ENCODE measurements at places on chromosomes 12 and 14. TPM values are rescaled to one million over a fixed set of nuclear protein-coding genes. Genes with fewer than 3 reads are reported as not detected.
A peak's percentile ranks its signal among the peaks of the same experiment; 100 is the strongest.

GRCh38 chr14:44785096-44785495 is 176.7 kb downstream of the KLHL28 start:
- DNase-seq = no peak

The ZFHX2 gene
- total RNA-seq = 1.5 TPM

The INTS13 gene
- 44.8 TPM for total RNA-seq

- DNase-seq = no peak
These were observed 15.8 kb upstream of the STAB2 start for GRCh38 chr12:103571286-103571685.

DNA sequence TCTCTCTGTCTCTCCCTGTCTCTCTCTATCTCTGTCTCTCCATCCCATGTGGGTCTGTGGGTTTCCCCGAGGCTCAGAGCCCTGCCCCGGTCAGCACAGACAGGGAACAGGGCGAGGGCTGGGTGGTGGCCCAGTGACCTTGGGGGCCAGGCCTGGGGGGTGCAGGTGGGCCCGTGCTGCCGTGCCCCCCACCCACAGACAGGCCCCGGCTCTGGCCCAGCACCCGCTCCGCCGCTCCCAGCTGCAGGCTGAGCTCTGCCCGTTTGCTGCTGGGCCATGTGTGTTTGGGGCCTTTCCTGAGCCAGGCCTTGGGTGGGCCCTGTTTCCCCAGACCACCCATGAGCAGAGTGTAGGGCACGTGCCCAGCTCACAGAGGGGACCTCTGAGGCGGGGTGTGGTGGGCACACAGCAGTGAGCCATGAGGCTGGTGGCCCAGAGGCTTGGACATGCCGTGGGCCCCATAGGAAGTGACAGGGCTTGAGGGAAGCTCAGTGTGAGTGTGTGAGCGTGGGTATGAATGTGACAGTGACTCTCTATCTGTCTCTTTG is 51.0 kb downstream of the TMEM121 start:
- DNase-seq = no peak

The CIDEB gene
- total RNA-seq = 39.6 TPM

The GALNT8 gene
- 2.0 TPM for total RNA-seq

The PTGER2 gene
- total RNA-seq = 112 TPM

DNA sequence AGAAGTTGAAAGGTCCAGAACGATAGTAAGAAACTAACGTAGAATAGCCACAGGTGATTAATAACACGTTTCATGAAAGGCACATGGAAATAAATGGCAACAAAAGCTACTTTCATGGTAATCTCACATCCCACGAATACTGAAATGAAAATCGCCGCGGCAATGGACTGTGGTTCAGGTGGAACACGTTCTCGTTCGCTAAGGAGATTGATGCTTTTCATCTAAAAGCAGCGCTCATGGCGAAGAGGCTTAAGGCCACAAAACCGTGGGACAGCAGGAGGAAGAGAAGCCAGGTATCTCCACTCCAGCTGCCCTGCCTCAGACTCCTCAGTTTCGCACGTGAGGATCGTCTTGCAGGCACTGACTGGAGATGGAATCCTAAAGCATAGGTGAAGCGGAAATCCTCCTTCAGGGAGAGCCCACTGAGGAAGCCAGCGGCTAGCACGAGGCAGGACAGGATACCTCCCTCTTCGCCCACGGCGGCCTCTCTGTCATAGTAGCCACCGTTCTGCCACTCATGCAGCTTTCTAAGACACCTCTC is 696 bp upstream of the GPHN start:
- no peak for DNase-seq

DNA sequence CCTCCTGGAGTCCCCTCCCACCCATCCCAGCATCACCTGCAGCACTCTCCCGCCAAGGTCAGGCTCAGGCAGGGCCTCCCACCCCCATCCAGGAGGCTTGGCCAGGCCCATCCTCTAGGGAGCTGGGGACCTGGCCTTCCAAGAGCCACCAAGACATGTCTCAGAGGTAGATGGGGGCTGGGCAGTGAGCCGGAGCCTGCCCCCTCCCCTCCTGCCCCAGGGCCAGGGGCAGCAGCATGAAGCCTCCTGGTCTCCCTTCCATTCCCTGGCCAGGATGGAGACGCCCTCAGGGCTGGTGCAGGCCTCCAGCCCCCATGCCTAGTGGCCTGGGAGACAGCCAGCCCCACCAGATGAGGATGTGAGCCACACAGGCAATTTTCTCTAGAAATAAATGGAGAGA is 69.3 kb upstream of the C14orf180 start:
- DNase-seq = no peak

The GTF2H3 gene
- 36.6 TPM for total RNA-seq

- no peak for DNase-seq
These were observed 6.3 kb upstream of the HOXC4 start for GRCh38 chr12:54047160-54047963.

The TCL1B gene
- total RNA-seq = not detected

The RIN3 gene
- total RNA-seq = 29.3 TPM

- no peak for DNase-seq
These were observed 76.3 kb downstream of the CCDC88C start for GRCh38 chr14:91341334-91341733.

The RPL10L gene
- not detected for total RNA-seq

The DNAJC22 gene
- total RNA-seq = 0.05 TPM

The KERA gene
- total RNA-seq = not detected

DNA sequence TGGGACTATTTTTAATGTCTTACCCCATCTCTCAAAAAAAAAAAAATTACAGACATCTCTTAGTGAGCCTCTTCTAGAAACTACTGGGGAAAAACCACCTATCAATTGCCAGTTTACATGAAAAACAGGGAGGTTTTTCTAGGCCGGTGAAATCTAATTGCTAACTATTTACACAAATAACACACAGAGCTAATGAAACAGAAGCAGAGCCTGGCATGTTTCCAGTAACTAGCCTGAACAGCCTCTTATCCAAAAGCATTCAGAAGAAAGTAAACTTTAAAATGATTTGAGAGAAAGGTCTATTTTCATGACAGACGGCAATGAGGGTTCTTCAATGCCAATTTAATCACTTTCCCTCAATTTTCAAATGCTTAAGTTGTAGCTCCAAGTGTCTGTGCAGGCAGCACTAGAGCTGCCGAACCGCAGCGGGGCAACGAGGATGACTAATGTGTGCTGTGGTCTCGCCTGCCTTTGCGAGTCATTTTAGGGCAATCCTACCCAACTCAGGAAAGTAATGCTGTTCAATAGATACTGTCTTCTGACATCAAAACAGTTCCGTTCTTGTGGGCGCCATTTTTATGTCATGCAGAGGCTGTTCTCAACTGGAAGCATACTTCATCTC is 84.6 kb downstream of the SETD3 start:
- peak; percentile 62 for DNase-seq

GRCh38 chr14:50039734-50040400 is 76.5 kb downstream of the VCPKMT start:
- DNase-seq = no peak

The HOXC11 gene
- not detected for total RNA-seq

GRCh38 chr12:66698558-66698957 is 19.7 kb upstream of the GRIP1 start:
- no peak for DNase-seq

GRCh38 chr14:63650256-63650952 is 8.7 kb upstream of the WDR89 start:
- peak; percentile 62 for DNase-seq

DNA sequence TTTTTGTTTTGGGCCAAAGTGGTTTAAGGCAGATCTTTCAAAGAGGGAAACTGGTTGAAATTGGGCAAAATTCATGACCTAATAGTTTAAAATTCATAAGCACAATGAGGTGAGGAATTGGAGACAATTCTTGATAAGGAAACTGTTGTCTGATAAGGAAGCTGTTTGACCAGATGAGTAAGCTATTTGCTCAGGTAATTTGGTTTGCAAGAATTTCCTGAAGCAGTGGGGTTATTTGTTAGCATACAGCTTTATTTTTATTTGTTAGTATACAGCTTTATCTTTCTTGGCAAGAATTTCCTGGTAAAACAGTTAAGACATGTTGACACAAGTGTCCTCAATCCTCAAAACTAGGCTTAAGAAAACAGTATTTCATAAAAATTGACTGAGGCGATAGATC is 559.0 kb downstream of the GALC start:
- DNase-seq = no peak

DNA sequence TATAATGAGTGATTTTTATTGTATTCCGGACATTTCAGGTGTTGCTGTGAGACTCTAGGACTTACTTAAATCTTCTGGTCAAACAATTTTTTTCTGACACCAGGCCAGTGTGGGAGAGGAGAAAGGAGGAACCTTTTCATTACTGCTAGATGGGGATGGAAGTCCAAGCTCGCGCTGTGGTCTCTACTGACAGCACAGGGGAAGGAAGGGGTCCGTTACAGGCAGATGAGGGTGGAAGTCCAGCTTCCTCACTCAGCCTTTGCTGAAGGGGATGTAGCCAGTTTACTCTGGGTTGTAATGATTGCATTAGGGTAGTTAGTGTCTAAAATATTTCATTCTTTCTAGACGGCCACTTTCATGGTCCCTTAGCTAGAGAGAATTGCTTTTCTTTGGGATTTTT is 26.3 kb upstream of the ST8SIA1 start:
- DNase-seq = no peak

DNA sequence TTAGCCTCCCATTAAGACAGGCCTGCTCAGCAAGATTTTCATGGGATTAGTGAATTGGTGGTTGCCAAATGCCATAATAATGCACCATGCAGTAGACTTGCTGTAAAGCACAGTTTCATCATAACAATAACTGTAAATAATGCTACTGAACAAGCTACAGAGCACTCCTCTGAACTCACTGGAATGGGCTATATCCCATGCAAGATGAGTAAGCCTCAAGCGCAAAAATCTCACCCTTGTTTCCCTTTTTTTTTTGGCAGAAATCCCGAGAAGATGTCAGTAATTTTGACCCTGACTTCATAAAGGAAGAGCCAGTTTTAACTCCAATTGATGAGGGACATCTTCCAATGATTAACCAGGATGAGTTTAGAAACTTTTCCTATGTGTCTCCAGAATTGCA is 145.9 kb upstream of the HIF1A start:
- no peak for DNase-seq

GRCh38 chr14:95287176-95287754 is 32.4 kb downstream of the CLMN start:
- DNase-seq = no peak

DNA sequence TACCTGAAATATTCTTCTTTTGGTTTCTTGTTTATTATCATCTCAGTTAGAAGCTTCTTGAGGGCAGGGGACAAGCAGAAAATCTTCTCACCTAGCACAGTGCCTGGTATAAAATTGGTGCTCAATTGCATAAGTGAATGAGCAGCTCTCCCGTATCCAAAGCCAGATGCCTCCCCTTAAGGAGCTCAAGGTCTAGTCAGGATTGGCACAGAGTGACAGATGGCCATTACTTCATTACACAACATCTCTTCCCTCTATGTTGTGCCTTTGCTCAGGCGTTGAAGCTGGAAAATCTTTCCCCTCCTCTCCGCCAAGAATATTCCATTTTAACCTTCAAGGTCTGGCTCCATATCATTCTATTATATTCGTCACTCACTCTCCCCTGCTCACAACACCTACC is 3.6 kb downstream of the SLC4A8 start:
- DNase-seq = no peak

DNA sequence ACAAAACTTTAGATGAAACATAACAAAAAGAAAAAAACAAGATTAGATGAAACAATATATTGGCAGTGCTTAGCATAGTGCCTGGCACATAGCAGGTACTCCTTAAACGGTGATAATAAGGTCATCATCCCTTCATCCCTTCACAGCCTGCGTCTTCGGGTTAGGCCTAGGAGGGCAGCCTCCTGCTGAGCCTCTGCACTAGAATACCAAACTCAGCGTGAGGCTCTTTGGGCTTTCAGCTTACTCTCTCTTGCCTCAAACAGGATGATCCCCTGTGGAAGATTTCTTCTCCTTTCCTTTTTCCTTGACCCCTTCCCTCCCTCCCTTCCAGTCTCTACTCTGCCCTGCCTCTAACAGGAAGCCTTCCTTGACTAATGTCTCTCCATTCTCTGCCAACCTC is 14.4 kb upstream of the FIGNL2 start:
- no peak for DNase-seq

GRCh38 chr12:3564861-3565260 is 73.9 kb downstream of the PRMT8 start:
- no peak for DNase-seq

DNA sequence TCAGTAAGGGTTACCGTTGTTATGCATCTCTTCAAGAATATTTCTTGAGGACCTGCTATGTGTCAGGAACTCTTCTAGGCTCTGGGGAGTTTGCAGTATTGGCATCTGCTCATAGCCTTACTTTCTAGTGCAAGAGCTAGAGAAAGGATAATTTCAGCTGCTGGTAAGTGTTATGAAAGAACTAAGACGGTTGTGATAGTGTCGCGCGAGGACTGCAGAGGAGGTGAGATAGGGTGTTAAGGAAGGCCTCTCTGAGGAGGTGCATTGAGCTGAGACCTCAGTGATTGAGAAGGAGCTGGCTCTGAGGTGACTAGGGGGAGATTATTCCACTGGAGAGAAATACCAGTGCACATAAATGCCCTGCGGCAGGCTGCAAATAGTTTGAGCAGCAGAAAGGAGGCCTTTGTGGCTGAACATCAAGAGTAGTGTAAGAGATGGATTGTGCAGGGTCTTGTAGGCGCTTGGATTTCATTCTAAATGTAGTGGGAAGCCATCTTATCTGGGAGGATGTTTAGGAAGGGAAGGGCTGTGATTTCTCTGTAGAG is 824 bp downstream of the DDX55 start:
- DNase-seq = no peak

- DNase-seq = no peak
These were observed 9.8 kb upstream of the PCNX1 start for GRCh38 chr14:70897464-70897863.

DNA sequence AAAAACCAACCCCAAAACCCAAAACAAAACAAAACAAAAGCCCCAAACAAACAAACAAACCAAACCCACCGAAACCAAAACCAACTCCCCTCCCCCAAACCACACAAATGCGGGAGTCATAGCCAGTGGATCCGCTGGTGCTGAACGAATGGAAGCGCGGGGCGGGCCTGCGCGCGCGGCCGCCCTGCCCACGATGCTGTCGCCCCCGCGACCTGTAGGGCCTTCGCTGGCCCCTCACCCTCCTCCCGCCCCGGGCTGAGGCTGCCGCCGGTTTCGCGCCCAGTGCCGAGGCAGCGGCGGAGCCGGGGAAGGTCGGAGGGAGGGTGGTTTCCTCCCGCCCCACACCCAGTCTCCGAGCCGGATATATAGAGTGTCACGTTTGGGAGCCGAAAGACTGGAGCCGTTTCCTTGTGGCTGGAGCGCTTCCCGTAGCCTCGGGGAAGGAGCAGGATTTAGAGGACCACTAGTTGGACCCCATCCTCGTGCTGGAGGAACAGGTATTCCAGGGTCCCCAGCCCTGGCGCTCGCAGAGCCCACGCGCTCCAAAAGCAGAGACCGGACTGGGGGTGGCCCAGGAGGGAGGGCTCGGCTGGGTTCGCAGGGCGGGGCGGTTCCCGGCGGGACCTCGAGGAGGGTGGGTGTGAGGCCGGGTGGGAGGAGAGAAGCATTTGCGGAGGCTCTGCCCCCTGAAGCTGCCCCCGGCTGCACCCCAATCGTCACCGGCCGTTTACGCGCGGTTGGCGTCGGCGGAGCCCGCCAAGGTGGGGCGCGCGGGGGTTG is at the start of gene FAR2:
TSS of gene FAR2 (plus strand) at position 368 of the 780 bp plus-strand sequence. CDS start 121,172 bp downstream, outside the sequence.
- DNase-seq = peak; percentile 65

The ETFBKMT gene
- total RNA-seq = 1.3 TPM

Data from activated CD4-positive, alpha-beta memory T cell treated with anti-CD3 and anti-CD28 coated beads, Interleukin-2, amount 10 ng/mL, durations not matched to agents 7 days and 5 days (primary cell).